ENCODE measurements at places on chromosomes 11 and 22.

- no peak for DNase-seq
Measured at GRCh38 chr11:108324587-108324986, 101.7 kb downstream of the ATM start.

DNA sequence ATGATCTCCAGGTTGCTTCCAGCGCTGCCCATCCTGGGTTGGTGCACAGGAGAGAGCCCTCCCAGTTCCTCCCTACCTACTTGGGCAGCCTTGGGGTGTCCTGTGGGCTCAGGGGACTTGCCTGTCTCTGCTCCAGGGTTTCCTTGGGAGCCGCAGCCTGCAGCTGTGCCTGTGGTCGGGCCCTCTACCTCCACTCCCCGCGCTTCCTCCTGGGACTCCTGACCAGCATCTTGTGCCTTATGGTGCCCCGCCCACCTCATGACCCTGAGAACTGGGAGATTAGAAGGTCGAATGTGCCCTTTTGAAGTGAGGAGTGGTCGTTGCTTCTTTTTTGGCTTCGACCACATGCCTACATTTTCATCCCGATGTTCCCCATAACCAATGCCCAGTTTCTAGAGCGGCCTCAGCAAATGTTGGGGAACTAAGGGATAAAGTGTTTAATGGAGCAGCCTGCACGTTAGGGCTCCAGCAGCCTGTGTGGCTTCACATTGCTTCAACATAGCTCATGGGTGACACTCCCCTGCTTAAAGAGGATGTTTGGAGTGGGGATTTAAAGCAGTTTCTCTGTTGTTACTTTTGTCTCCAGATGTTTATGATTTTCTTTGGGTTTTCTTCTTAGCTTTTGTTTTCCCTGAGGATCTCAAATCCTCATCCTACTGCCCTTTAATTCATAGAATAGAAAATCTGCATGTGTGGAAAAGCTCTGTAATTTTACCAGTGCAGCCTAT lies 248.8 kb downstream of the TBC1D22A start:
- DNase-seq = no peak

GRCh38 chr11:93025558-93026255 lies 56.3 kb downstream of the MTNR1B start:
- no peak for DNase-seq

DNA sequence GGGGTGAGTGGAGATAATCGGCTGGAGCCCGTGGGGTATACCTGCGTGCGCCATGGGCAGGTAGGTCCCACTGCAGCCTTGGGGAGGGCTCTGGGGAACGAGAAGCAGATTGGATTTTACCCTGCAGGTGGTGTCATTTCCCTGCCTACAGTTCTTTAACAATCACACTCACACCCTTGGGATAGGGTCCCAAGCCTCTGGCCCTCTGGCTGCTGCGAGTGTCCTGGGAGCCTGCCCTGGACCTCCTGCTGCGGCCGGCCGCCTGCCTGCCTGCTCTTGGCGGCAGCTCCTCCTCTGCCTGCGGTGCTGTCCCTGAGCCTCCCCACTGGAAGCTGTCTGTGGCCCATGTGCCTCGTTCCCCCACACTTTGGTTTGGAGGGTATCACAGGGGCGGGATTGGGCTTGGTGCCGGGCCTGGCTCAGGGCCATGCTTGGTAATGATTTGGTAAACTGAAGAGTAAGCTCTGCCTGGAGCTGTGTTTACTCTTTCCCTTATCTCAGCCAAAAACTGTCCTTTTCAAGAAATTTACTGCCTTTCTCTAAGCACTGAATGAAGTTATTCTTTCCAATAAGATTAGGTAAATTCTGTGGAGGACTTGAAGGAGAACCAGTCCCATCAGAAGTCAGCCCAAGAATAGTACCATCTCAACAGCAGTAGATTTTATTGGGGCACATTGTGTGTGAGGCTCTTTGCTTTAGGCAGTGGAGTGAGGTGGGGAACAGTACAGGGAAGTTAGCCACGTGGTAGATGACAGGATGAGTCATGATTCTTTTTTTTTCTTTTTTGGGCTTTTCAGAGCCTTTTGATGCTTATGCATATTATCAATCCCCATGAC lies 53.7 kb downstream of the TBC1D22A start:
- no peak for DNase-seq

DNA sequence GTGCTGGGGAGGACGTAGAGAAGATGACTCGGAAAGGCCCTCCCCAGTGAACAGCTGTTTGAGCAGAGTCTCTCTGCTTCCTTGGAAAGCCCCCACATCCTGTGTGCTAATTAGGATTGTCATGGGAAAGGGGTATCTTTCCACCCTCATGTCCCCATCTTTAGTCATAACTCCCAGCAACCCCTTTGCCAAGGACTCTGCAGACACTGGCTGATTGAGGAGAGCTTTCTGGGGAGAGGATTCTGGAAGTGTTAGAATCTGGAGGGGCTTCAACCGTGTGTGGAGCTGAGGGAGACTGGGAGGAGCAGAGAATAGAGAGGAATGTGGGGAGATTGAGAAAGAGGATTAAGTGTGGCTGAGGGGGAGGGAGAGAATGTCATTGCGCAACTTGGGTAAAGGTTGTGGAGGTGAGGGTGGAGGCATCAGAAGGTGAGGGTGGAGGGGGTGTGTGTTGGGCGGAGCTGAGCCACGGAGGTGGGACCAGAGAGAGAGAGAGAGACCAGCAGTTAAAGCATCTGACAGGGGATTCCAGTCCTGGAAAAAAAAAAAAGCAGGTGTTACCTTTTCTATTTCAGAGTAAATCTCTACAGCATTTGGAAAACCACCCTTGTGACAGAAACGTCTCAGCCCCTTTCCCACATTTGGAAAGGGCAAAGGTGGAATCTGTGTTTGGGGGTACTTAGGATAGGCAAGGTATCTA lies 2.2 kb downstream of the DTX4 start:
- no peak for DNase-seq

Measured in stimulated activated CD4-positive, alpha-beta T cell treated with anti-CD3 and anti-CD28 coated beads, Interleukin-12 subunit alpha, Interleukin-12 subunit beta, amount 100 ng/mL, for 24 hours (primary cell).